ENCODE measurements at places on chromosomes 6 and 20. TPM values are rescaled to one million over a fixed set of nuclear protein-coding genes. Genes with fewer than 3 reads are reported as not detected.

Gene SPO11
- not detected for total RNA-seq

Gene FOXA2
- not detected for total RNA-seq

Gene MLIP
- 396 TPM for total RNA-seq

Gene FIG4
- total RNA-seq, result 22.4 TPM

Gene ADGB
- total RNA-seq, result 0.31 TPM

Gene CENPW
- total RNA-seq, result 2.8 TPM

Gene SLC32A1
- not detected for total RNA-seq

Gene DEFB124
- total RNA-seq, result 1.8 TPM

Gene SMPDL3A
- 9.3 TPM for total RNA-seq

Gene CCM2L
- 11.7 TPM for total RNA-seq

Gene FAM209A
- total RNA-seq, result not detected

Gene CD24
- 3.3 TPM for total RNA-seq

Gene GSTA3
- total RNA-seq, result not detected

Gene ZNF76
- 45.8 TPM for total RNA-seq

Gene LAMA4
- total RNA-seq, result 332 TPM

Gene ME1
- 30.5 TPM for total RNA-seq

Gene MUC22
- total RNA-seq, result not detected
